ENCODE measurements at places on chromosomes 4 and X.

- DNase-seq, result no peak
These were observed 1.1 kb downstream of the XIAP start for GRCh38 chrX:123860983-123861382.

- no peak for DNase-seq
These were observed 48.6 kb downstream of the ZFX start for GRCh38 chrX:24198101-24198500.

- no peak for DNase-seq
These were observed 34.2 kb downstream of the FAT1 start for GRCh38 chr4:186689476-186689875.

- no peak for DNase-seq
These were observed 111.7 kb upstream of the RPS6KA3 start for GRCh38 chrX:20378233-20378920.

DNA sequence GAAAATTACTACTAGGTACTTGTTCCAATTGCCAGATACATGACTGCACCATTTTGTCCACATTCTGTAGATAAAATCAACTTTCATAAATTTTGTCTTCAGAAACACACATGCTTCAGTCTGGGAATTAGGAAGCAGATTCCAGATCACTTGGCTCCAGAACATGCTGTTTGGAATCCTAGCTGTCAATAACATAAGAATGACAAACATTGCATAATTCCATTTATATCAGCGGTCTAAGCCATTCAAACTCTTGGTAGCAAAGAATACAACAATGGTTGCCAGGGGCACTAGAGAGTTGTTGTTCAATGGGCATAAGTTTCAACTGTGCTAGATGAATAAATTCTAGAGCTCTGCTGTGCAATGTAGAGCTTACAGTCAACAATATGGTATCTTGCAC, 1112.1 kb upstream of the AGA start:
- DNase-seq, result no peak

DNA sequence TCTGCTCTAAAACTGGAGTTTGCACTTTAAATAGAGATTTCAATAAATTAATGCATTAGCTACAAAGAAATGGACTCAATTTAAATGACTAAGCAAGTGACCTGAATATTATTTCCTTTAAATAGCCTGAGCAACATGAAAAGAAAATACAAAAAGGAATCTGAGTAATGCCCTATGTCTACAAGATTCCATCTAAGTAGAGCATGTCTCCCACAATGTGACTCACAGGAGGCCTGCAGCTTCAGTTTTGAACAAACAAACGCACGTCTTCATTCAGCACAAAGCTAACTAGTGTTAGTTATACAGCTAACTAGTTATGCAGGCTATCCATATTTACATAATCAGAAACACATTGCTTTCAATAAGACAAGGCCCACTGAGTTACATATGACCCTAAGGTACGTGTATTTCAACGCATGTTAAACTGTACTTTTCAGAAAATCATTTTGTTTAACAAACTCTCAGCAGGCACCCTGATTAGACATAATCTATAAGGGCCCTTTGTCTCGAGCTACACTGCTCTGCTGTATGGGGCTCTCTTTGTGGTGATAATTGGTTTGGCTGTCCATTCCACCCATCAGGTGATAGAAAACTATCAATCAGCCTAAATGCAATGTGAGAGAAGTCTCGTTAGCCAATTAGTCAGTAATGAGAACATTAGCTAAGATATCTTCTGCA, 116.5 kb downstream of the MAML3 start:
- DNase-seq, result no peak

DNA sequence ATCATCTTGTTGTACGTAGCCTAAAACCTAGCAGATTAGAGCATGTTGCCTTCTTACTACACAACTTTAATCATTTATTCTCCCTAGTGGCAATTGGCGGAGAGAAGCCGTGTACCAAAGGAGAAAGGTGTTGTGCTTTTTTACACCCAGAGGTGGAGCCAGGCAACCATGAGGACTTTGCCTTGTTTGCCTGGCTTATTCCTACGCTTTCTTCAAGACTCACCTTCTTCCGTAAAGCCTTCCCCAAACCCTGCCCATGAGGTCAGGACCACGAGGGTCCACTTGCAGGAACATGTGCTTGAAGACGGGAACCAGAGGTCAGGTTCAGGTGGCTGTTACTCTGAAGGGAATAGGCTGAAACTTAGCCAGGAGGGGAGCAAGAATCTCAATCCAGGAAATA, 290.5 kb downstream of the RAB28 start:
- DNase-seq, result no peak

GRCh38 chr4:845233-845835, 19.4 kb upstream of the CPLX1 start:
- no peak for DNase-seq

DNA sequence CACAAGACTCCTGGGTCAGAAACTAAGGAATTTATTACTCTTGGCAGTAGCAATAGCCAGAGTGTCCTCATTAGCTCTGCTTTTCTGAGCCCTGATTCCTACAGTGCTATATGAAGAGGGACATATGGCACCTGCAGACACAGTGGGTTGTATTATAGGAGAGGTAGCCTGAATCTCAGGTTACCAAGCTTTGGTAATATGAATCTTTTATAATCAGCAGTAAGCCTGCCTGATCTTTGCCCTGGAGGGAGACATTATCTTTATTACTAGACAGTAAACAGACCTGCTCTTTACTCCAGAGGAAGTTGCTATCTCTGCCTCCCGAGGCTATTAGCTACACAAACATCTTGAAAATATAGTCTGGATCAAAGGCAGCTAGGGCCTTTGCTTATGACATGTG, 62.5 kb upstream of the HOPX start:
- no peak for DNase-seq

- no peak for DNase-seq
These were observed 169.2 kb downstream of the SHOX start for GRCh38 chrX:799808-800207.

- no peak for DNase-seq
These were observed 8.0 kb downstream of the FAM241A start for GRCh38 chr4:112153211-112153791.

DNA sequence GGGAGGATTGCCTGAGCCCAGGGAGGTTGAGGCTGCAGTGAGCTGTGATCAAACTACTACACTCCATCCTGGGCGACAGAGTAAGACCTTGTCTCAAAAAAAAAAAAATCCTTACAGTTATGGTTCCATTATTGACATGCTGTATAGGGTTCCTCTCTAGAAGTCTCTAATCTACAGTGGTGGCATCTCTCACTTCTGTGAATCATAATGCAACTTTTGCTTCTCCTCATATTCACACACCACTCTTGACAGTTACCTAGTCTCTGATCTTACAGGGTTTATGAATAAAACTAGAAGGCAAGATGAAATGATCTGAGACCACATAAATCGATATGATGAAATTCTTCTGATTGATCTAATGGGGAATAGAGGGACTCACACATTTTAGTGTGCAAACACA, 40.6 kb downstream of the DOCK11 start:
- DNase-seq, result no peak

DNA sequence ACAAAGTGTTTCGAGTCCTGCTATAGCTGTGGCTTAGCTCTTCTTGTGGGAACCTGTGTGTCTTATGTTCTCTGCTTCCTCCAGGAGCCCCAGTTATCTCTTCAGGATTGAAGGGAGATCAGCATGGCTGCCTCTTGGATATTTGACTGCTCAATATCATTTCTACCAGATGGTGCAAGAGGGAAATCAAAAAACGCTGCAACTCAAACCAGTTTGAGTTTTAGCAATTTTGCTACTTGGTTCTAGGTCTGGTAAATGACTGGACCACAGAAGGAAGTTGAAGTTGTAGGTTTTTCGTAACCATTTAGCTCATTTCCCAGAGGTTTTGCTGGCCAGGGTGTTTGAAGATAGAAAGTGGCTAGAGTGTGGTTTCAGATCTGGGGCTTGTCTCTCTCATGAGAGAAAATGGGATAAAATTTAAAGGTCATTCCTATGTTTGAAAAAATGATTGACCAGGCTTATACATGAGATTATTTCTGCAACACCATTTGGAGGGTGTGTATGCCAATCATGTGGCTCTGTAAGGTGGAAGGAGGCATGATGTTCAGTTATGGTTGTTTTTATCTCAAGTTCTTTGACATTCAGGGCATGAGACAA, 210.4 kb downstream of the SPRY1 start:
- DNase-seq, result no peak

DNA sequence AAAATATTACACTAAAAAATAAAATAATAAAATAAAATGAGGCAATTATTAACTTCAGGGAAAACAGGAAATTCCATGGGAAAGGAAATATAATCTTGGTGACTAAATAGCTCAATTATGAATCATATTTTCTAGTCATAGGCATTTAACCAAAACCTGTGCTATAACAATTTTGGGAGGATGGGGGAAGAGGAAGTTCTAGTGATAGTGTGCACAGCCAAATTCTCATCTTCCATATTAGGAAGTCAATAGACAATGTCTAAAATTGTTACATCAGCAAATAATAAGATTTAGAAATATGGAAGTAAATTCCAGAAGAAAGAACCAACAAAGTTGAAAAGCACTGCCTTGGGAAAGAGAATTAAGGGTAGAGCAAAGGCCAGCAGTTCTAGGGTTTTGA, 2.8 kb downstream of the AWAT2 start:
- no peak for DNase-seq

- no peak for DNase-seq
These were observed 78.8 kb upstream of the PRPS1 start for GRCh38 chrX:107549504-107549903.

DNA sequence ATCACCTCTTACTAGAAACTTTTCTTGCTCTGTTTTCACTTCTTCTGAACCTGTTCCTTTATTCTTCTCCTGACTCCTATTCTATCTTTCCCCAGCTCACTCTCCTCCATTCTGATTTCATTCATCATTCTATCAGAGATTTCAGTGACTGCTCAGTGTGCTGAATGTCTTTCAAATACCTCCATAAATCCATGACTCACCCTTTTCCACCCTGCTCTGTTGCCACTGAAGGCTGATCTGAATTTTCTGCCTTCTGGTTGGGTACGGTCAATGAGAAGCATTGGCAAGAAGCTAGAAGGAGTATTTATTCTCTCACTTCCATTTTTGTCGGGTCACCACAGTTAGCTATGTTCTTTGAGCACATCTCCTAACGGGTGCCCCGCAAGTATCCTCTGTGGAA, 265.9 kb downstream of the CBLL2 start:
- no peak for DNase-seq

DNA sequence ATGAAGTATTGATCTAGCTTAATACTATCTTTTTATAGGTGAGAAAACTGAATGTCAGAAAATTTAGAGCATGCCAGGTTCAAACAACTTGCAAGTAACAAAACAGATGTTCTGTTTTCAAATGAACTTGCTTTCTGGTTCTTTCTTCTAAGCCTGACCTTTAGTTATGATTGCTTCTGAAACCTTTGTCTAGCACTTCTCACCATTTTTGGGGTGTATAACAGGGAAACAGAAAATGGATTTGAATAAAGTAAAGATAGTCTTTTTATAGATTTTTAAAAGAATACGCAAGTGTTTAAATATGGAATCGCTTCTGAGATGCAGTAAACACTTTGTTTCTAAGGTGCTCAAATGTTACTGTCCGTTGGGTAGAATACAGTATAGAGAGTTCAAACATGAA, 687.2 kb upstream of the CPEB2 start:
- no peak for DNase-seq

GRCh38 chr4:83112231-83112630, 2.3 kb downstream of the PLAC8 start:
- no peak for DNase-seq

DNA sequence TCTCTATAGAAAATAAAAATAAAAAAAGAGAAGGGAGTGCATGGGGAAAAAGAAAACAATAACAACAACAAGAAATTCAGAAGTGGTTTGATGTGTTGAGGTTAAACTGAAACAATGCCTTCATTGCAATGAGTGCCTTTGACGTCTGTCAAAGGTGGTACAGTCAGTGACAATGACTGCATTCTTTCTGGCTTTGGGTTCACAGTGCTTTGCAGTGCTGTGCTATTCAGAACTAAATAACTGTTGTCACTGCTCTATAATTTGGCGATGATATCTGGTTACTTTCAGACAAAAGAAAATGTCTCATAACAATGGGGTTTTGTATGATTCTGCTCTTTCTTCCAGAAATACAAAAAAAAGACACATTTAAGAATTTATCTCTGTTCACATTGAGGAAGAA, 488.6 kb upstream of the MAGEB2 start:
- DNase-seq, result no peak

- no peak for DNase-seq
These were observed 63.3 kb upstream of the ANXA10 start for GRCh38 chr4:168028970-168029597.

GRCh38 chr4:5012244-5012898, 6.9 kb downstream of the CYTL1 start:
- DNase-seq, result no peak

DNA sequence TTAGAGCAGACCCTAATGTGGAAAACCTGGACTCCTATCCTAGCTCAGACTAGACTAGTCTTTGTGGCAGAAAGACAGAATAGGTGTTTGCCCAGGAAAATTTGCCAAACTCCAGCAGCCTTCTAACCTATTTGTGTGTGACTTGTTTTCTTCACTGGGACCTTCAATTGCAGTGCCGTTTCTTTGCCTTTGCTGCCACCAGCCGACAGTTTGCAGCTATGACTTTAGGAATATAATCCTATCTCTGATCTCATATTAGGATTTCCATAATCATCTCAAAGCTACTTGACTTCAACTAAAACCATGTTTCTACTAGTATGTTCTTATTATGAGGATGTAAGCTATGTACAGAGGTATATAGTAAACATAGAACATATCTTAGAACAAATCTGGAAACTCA, 60.2 kb upstream of the PGAM4 start:
- DNase-seq, result no peak

GRCh38 chrX:74179499-74179898, 124.5 kb upstream of the ZCCHC13 start:
- no peak for DNase-seq

- DNase-seq, result no peak
These were observed 50.7 kb downstream of the UBE2NL start for GRCh38 chrX:143934542-143934941.

- DNase-seq, result no peak
These were observed 63.7 kb upstream of the PDGFRA start for GRCh38 chr4:54165438-54165837.

- no peak for DNase-seq
These were observed 1963.1 kb upstream of the TENM3 start for GRCh38 chr4:180280076-180280475.

Measured in stimulated activated CD4-positive, alpha-beta T cell treated with anti-CD3 and anti-CD28 coated beads, Interleukin-1b, Interleukin-23, amount 100 ng/mL, for 1 hour (primary cell).